ENCODE measurements at places on chromosomes 4 and X. TPM values are rescaled to one million over a fixed set of nuclear protein-coding genes. Genes with fewer than 3 reads are reported as not detected.

MAGEC1 gene
- polyA plus RNA-seq, result not detected

DKK2 gene
- 15.4 TPM for polyA plus RNA-seq

GABRQ gene
- polyA plus RNA-seq, result 0.05 TPM

TLR3 gene
- polyA plus RNA-seq, result 1.6 TPM

SNCA gene
- 18.3 TPM for polyA plus RNA-seq

SPANXD gene
- polyA plus RNA-seq, result not detected

FREM3 gene
- polyA plus RNA-seq, result not detected

ARHGAP24 gene
- 19.5 TPM for polyA plus RNA-seq

SFRP2 gene
- polyA plus RNA-seq, result 50.0 TPM

CPE gene
- 60.9 TPM for polyA plus RNA-seq

RADX gene
- 2.1 TPM for polyA plus RNA-seq

WNK3 gene
- 10.6 TPM for polyA plus RNA-seq

GPR143 gene
- 9.4 TPM for polyA plus RNA-seq

SHROOM4 gene
- 2.8 TPM for polyA plus RNA-seq

NCAPG gene
- polyA plus RNA-seq, result 4.7 TPM

PCDH18 gene
- 17.2 TPM for polyA plus RNA-seq

Measured in hepatocyte (in vitro differentiated cells).